Small intestine (tissue), 16 donors: ENCODE measurements at places on chromosomes 5 and 9. TPM values are rescaled to one million over a fixed set of nuclear protein-coding genes. Genes with fewer than 3 reads are reported as not detected.
A peak's percentile ranks its signal among the peaks of the same experiment; 100 is the strongest.

The LECT2 gene
- not detected for polyA plus RNA-seq

The GAS1 gene
- polyA plus RNA-seq = 0.89 TPM

The SH3GL2 gene
- 3.3 TPM for polyA plus RNA-seq

DNA sequence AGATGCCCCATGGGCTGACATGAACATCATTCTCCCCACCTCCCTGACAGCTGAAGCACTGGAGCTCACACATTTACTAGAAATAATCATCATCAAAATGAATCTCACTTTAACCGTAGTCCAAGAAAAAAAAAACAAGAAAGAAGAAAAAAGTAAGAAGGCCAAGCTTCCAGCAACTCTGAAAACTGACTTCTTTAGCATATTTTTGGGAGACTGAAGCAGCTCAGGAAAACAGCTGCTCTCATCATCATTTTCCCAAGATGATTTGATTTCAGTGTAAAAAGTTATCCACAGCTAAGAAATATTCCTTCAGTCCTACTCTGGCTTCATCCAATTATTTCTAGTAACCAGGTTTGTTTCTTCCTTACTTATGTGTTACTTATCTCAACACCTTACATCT lies 91.7 kb downstream of the GLDC start:
- DNase-seq = no peak

DNA sequence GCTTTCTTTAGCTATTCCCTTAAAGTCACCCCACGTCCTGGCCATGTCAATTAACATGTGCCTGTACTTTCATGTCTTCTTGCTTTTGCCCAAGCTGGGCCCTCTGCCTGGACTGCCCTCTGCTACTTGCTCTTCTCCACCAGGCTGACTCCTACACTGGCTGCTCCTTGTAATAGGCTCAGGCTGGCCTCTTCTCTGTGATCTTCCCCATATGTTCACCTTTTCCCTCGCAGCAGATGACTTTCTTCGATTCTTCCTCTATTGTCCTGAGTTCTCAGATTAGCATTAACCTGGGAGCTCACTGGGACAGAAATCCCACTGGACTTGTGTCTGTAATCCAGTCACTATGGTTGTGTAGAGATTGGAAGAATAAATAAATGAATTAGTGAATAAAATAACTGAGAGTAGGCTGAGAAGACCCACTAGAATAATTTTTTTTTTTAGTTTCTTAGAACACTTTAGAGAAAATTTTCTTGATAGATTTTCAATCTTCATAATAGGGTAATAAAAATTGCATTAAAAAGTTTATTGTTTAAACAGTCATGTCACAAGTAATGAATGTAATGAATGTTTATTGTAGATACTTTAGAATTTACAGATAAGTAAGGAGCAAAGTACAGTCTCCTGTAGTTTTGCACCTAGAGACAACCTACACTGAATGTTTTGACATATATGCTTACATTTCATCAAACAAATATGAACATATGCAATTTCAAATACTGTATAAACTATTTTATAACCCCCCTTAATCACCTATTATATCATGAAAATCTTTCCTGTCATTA lies 47.4 kb upstream of the TNFSF15 start:
- DNase-seq = peak; percentile 76

DNA sequence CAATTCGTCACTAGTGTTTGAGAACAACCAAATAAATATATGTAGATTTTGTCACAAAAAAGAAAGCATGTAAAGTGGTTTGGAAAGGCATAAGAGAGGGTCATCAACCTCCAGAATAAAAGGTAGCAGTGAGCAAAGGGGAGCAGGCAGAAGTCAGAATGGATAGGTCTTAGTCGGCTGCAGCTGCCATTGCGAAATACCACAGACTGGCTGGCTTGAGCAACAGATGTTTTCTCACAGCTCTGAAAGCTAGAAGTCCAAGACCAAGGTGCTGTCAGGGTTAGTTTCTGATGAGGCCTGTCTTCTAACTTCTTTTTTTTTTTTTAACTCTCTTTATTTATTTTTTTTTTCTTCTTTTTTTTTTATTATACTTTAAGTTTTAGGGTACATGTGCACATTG lies 208.1 kb upstream of the PIK3R1 start:
- DNase-seq = peak; percentile 29

DNA sequence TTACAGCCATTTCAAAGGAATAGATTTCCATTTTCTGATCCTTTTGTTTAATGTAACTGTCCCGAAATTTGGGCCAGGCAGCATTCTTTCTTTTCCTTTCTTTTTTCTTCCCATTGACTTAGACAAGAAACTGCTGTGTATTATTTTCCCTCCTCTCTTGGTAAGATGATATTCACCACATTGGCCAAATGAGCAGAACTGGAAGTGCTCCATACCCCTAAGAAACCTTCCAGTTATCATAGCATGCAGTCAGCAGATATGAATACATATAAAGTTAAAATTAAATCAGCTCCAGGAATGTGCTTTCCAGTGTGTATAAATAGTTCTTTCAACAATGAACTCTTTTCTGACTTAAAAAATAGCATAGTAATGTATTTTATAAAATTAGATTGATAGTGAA lies 168.5 kb upstream of the GAS1 start:
- no peak for DNase-seq

- DNase-seq = peak; percentile 20
Measured at GRCh38 chr5:146662229-146662628, 146.2 kb upstream of the GPR151 start.

DNA sequence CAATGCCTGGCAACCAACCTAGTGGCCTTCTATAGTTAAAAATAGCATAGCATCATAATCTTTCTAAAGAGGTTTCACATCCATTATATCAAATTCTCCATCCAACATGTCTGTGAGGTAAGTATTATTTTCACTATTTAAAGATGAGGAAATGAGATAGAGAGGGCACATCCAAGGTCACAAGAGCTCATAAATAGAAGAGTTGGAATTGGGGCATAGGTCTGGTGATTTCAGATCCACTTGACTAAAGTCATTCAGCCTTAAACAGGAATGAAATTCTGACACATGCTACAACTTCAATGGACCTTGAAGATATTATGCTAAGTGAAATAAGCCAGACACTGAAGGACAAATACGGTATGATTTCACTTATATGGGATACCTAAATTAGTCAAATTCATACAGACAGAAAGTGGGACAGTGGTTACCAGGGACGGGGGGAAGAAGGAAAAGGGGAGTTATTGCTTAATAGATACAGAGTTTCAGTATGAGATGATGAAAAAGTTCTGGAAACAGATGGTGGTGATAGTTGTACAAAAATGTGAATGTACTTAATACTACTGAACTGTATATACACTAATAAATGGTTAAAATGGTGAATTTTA lies 259.6 kb upstream of the NR4A3 start:
- DNase-seq = no peak

- peak; percentile 97 for DNase-seq
Measured at GRCh38 chr9:91197232-91198181, 164.2 kb downstream of the AUH start.
